ENCODE measurements at places on chromosomes 12 and 14.

DNA sequence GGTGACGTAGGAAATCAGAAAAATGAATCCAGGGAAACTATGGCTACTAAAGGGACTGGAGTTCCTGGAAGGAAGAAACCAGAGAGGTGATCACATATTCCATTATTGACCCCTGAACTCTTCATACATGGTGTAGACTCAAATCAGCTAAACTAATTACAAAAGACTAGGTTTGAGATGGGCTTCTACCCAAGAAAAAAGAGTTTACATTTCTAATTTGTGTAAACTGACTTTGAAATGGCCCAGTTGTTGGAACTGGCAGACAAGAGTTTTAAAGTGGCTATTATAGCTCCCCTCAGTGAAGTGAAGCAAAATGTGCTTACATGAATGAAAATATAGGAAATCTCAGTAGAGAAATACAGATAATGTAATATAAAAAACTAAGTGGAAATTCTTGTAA, 1619.4 kb upstream of the SEL1L start:
- DNase-seq = no peak

DNA sequence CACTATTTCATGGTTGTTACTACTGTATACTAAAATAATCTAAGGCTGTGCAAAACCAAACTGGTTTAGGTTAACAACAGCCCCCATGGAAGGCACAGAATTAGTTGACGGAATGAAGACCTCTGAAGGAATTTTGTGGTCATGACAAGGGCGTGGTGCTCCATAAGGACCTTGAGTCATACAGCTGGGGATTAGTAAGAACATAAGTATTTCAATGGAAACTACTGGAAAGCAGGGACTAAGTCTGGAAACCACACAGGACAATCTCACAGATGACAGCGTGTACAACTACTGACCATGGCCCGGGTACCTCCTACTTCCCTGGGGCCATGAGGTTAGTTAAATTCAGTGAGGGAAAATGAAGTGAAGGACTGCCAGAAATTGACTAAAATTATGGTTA, 98.5 kb upstream of the PLEKHA5 start:
- DNase-seq = no peak

GRCh38 chr14:102776761-102777710, at the start of gene TRAF3:
TSS of gene TRAF3 (plus strand) at chr14:102777449. CDS start at chr14:102870202, 92,753 bp downstream.
- DNase-seq = peak; percentile 85

DNA sequence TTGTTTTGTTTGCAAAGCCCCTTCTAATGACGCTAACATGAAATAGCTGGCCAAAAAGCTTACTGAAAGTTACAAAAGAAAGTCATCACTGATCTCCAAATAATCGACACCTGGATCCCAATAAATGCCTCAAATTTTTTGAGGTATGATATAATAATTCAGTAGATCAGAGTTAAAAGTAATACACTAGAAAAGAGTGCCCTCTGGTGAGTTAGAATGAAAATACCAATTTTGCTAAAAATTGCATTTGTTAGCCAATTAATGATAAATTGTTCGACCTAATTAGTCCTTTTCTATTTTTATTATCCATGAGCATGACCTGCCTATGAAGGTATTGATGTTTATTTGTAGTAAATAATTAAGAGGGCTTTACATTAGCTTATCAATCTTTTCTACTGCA, 78.6 kb downstream of the CEP128 start:
- DNase-seq = no peak

DNA sequence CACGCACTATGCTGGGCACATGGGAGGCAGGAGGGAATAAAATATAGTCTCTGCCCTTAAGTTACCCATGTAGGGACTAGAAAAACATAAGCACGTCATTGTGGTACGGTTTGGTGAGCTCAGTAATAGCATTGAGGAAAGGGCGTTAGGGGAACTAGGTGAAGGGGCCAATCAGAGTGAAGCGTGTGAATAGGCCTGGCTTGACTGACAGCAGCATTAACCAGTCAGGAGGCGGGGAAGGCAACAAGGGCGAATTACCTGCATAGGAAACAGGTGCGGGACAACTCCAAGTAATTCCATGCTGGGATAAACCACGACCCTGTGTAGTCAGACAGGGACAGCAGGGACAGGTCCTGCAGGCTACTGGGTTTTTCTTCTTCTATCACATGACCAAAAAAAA, 107.7 kb downstream of the UNC79 start:
- DNase-seq = no peak

DNA sequence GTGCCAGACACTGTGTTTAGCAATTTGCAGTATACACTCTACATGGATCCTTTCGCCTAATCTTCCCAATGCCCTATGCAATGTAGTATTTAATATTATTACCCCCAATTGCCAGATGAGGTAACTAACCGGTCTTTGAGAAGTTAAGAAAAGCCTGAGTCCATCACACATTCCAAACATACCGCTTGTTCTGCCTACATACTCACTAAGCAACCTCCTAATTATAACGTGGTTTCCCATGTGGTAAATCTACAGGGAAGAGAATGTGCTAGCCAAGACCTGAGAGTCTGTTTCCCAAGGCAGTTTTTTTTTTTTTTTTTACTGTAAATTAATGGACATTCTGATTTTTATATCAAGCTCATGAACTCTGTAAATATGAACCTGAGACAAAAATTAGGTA, 37.2 kb downstream of the ATP2B1 start:
- DNase-seq = no peak

- no peak for DNase-seq
Measured at GRCh38 chr14:81480741-81481140, 52.9 kb downstream of the SEL1L start.

GRCh38 chr12:14395074-14395778, 29.7 kb downstream of the ATF7IP start:
- no peak for DNase-seq

DNA sequence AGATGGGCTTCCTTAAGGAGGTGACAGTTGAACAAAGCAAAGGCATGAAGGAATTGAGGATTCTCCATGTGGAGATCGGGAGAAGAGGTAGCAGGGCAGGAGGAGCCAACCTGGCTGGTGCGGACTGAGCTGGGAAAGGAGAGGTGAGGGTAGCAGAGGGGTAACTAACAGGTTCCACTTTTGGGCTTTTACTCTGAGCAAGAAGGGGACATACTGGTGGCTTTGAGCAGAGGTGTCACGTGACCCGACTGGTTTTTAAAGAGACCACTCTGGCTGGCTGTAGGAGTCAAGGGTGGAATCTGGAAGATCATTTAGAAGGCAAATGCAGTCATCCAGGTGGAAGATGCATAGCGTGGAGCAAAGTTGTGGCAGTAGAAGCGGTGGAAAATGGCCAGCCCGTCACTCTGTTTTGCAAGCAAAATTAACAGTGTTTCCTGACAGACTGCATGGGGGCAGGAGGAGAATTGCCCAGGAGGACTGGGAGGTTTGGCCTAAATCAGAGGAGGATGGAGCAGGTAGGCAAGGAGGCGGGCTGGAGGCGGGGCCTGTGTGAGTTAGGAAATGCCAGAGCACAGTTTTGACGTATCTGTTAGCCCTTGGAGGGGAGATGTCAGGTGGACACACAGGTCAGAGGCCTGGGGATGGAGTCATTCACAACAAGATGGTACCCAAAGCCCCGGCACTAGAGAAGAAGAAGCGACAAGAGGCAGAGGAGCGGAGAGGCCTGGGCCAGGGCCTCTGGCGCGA, 156.3 kb upstream of the FKBP4 start:
- DNase-seq = no peak

GRCh38 chr12:113786107-113786506, 180.0 kb downstream of the RBM19 start:
- no peak for DNase-seq
